Cardiac septum (tissue), 1 donor: ENCODE measurements at places on chromosomes 12 and 14. TPM values are rescaled to one million over a fixed set of nuclear protein-coding genes. Genes with fewer than 3 reads are reported as not detected.

The INF2 gene
- total RNA-seq, result 41.2 TPM

The CD163L1 gene
- total RNA-seq, result 3.1 TPM

The MYF5 gene
- not detected for total RNA-seq

The ATF7IP gene
- total RNA-seq, result 61.6 TPM

The TMEM63C gene
- total RNA-seq, result 0.46 TPM

The XPOT gene
- total RNA-seq, result 30.6 TPM

The AHNAK2 gene
- 4.6 TPM for total RNA-seq

The RFX4 gene
- not detected for total RNA-seq

The TPPP2 gene
- total RNA-seq, result 0.73 TPM

The CFAP73 gene
- total RNA-seq, result not detected

The SLC25A47 gene
- not detected for total RNA-seq

GRCh38 chr12:26360062-26360461, 164.7 kb downstream of the SSPN start:
- DNase-seq, result no peak

GRCh38 chr14:99757331-99758070, 35.7 kb upstream of the EML1 start:
- DNase-seq, result peak; percentile 31

GRCh38 chr14:36070031-36070719, 106.3 kb downstream of the PTCSC3 start:
- DNase-seq, result no peak

DNA sequence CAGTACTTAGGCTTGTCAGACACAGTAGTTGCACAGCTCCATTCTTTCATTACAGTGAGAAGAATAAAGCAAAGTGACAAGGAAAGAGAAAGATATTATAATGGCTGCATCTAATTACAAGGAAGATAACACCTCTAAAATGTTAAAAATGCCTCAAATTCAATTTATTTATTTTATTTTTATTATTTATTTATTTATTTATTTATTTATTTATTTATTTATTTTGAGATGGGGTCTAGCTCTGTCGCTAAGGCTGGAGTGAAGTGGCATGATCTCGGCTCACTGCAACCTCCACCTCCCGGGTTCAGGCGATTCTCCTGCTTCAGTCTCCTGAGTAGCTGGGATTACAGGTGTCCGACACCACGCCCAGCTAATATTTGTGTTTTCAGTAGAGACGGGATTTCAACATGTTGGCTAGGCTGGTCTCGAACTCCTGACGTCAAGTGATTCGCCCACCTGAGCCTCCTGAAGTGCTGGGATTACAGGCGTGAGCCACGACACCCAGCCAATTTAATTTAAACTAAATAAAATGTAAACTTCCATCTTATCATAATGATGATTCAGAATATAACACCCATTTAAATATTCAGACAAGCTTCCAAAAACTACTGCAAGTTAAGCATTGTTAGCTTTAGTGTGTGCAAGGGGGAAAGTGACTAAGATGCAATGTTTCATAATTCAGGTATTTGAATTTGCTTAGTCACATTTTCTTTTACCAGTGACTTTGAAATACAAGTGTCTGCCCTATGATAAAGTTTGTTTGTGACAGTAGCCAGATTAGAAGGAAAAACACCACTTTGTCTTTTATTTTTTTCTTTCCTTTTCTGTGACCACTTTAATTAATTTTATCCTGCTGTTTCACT, 2.4 kb upstream of the CFAP54 start:
- no peak for DNase-seq

DNA sequence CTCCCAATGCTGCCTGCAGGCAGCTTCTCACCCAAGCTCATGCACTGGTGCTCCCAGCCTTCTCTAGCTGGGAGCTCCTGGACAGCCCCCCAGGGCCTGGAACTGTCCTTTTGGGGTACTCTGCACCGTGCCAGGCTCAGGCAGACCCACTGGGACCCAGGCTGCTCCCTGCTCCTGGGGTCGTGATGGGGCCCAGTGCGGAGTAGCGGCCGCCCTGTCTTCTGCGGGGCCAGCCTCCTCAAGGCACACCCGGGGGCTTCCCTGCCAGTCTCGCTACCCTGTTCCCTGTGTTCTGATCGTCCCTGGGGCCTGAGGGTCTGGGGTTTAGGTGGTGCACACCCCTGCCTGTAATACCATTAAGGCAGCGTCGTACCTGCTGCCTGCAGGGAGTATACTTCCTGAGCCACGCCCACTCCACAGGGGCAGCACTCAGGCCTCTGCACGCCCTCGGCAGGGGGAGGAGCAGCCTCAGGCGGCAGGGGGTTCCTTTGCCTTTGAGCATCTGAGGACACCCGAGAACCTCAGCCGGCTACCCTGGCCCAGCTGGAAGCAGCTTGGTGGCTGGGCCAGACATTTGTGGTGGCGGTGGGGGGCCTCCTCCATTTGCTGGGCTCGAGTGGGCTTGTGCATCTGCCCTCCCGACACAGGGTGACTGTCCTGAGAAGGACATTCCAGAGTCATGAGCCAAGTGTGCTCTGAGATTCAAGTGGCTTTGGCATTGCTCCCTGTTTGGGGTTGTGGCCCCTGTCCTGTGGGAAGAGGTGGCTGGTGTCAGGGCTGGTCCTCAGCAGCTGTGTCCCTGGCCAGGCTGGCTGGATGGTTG, 9.2 kb upstream of the CRIP2 start:
- DNase-seq, result no peak

GRCh38 chr12:19129122-19129485, 429 bp upstream of the PLEKHA5 start:
- no peak for DNase-seq

DNA sequence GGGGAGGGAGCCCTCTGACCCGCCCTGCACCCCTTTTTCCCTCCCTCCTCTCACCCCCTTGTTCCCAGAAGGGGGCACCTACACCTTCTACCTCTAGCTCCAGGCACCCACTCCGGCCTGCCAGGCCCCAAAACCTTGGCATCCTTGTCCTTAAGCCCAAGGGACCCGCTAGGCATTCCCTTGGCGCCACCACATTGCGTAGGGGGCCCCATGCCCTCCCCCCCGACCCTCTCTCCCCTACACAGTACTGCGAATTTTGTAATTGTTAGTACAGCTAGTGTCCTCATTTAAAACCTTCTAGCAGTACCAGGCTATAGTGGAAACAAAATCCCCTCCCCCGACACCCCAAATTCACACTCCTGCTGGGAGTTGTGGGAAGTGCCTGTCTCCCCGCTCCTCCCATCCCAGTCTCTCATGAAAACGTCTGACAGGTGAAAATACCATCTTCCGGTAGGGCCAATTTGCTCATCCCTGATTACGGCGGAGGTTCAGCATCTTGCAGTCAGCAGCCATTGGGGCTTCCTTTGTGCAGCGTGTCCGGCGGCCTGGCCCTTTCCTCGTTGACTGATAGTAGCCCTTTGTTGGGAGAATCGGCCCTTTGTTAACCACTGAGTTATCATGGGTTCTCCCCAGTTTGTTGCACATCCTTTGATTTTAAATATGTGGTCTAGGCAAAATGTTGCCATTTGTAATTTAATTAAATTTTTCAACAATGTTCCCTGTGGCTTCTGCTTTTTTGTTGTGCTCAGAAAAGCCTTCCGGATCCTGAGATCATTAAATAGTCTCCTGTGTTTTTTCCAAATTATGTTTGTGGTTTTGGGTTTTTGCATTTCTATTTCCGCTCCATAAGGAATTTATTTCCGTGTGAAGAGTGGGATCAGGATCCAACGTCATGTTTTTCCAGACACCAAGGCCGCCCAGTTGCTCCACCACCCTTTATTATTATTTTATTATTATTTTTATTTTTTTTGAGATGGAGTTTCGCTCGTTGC, 7.9 kb upstream of the CEP170B start:
- DNase-seq, result peak; percentile 44

DNA sequence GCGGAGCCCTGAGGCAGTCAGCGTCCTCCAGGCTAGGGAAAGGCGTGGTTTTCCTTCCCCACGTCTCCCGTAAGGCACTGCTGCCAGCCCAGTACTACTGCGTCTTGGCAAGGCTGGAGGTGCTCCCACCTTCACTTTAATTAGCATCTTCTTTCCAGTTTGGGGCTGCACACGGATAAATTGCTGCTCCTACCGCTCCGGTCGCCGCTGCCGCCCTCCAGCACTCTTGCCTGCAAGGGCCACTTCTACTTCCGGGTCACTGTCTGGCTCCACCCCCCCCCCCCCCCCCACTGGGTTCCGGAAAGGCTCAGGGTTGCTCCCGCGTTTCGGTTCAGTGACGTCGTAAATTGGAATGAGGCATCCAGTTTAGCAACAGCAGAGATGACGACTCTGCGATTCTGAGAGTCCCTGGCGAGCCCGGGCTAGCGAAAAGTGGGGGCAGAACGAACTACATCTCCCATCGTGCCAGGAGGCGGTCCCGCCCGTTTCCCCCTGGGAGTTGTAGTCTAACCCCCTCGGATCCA, at the start of gene NEDD8:
Gene NEDD8, minus strand, starts transcription at position 247 of the 524 bp plus-strand sequence. Its CDS starts 100 bp downstream, at position 147.
- peak; percentile 94 for DNase-seq

DNA sequence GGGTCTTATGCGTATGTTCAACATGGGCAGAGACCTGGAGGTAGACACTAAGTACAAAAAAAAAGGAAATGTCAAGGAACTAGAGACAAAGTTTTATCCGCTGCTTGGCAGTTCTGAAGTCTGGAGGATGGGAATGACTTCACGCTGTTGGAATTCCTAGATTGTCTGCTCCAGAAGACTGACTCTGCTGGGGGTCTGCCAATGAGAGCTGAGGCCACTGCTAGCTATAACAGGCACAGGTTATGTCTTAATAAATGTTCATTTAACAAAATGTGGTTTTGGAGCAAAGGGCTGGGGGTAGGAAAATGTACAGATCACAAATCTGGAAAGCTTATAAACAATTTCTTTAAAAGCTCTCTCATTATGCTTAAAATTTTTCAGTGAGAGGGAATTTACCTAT, 5.9 kb downstream of the RNASE8 start:
- no peak for DNase-seq

GRCh38 chr14:23033801-23034497, 751 bp downstream of the PSMB5 start:
- no peak for DNase-seq

GRCh38 chr12:62760779-62761178, 174.2 kb downstream of the PPM1H start:
- no peak for DNase-seq

DNA sequence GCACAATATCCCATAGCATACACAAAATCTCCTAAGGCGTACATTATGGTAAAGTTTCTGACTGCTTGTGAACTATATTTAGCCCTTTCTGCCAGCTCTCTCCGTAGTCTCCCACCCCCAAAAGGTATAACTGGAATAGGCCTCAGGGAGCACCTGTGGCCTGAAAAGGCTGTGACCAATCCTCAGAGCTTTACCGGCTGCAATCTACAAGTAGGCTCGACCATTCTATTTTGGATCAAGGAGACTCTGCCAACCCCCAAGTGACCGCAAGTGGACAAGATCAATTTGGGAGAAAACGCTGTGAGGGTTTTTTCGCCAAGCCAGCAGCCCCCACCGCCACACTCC, 1.2 kb downstream of the PPTC7 start:
- DNase-seq, result no peak

- no peak for DNase-seq
These were observed 11.5 kb upstream of the OR11G2 start for GRCh38 chr14:20179218-20179617.

GRCh38 chr12:15783288-15783687, 5.9 kb downstream of the EPS8 start:
- no peak for DNase-seq

DNA sequence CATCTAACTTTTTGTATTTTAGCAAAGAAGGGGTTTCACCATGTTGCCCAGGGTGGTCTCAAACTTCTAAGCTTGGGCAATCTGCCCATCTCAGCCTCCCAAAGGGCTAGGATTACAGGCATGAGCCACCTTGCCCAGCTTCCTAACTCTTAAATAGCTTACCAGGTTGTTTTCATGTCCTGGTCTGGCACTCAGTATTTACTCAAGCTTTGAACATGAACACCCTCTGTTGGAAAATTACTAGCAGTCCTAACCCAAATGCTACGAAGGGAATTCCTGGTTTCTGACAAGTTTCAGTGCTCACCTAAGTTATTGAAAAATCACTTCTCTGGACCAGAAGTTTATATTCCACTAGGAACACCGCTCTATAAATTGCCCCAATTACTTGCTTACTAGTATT, 32.5 kb upstream of the GCH1 start:
- DNase-seq, result no peak

- DNase-seq, result no peak
These were observed 259.6 kb downstream of the BTG1 start for GRCh38 chr12:91885851-91886731.

- DNase-seq, result no peak
These were observed 115.4 kb downstream of the KIF21A start for GRCh38 chr12:39327510-39327909.

GRCh38 chr12:67981287-67982162, 7.7 kb upstream of the IFNG-AS1 start:
- no peak for DNase-seq

- DNase-seq, result no peak
These were observed 10.2 kb downstream of the DDX47 start for GRCh38 chr12:12823300-12823699.

GRCh38 chr14:93099196-93099595, 16.5 kb downstream of the ITPK1 start:
- no peak for DNase-seq

DNA sequence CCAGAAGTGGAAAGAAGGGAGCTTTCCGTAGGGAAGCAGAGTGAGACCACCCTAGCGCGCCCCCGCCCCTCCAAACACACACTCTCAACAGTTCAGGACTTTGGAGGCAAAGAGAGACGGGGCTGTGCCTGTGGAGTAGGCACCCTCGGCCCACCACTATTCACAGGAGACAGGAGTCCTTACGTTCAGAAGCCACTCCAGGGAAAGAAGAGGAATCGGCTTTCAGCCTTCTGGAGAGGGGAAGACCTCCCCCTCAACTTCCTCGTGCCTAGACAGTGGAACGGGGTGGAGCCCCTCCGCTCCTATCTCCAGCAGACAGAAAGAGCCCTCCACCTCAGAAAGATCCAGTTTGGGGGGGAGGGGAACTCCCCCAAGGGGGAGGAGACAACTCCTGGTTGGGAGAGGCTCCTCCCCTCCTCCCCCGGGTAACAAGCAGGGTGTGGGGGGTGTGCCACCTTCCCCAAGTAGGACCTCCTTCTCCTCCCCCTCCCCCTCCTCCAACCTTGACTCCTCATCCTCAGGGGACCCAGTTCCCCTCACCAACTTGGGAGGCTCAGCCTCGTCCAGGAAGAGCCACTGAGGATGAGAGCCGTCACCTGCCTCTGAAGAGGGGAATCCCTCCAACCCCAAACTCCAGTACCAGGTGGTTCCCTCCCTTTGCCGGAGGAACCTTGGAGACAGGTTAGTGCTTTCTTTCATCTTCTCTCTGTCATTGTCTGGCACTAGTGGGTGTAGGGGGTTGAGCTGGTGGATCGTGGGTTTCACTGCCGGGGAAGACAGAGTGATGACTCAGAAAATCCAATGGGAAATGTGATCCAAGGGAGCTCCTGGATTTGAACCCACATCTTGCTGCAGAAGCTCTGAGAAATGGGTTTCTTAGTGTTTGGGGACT, 883 bp downstream of the FOXJ2 start:
- no peak for DNase-seq
